ENCODE measurements at places on chromosomes 12 and 14.

DNA sequence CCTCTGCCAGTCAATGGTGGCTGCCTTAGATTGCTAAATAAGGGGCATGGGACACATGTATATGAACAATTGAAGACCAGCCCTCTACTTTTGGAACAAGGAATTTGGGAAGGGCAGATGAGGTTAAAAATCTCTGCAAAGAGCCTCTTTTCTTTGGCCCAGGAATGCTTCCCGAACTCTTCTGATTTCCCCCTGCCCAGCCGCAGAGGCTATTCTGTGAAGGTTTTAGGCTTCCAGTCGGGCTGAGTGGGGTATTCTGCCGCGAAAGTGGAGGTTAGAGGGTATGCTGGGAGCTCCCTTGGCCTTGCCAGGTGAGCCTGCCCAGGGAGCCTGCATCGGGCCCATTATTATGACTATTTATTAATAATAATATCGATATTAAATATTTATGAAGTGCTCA lies 1.2 kb downstream of the POU6F1 start:
- DNase-seq = no peak

GRCh38 chr12:107845226-107845979 lies 70.9 kb downstream of the ASCL4 start:
- no peak for DNase-seq

DNA sequence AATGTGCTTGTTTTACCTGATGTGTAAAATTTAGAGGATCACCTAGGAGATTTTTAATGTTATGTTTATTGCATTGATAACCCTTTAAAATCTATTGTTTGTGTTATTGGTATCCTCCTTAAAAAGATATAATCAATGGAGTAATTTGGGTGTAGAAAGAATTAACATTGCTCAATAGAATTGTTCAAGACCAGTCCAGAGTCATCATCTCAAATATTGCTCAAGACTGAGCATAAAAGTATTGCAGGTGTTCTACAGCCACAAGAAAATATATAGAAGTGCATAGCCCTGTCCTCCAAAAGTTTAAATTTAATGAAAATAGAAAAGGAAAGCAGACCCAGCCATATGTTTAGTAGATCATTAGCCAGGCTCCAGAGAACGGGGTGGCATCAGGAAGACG lies 102.5 kb upstream of the ARID2 start:
- no peak for DNase-seq

DNA sequence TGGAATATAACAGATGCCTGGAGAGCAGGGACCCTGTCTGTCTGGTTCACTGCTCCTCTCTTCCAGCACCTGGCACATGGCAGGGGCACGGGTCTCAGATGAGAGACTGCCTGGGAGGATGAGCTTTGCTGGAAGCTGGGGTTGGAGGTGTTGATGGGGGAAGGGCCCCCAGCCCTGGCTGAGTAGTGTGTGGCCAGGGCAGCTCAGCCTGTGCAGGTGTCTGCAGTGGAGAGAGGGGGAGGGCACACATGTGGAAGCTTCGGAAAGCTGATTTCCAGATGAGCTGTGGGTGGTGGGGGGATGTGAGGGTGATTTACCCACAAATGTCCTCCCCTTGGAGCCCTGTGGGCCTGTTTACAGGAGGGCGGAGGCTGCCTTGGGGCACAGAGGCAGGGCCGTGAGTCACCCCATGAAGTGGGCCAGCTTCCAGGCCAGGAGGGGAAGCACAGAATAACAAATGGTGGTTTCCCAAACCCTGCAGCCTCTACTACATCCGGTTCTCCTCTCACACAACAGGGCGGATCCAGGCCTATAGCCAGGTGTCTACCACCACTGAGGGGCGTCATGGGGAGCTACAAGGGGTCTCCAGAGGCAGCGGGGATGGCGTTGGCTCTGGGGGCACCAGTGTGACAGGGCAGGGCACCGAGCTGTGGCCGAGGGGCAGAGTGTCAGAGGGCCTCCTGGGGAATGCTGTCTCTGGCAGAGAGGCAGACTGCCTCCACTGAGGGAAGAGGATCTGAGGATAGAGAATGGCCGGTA lies 11.0 kb downstream of the KRT7 start:
- DNase-seq = peak; percentile 52

DNA sequence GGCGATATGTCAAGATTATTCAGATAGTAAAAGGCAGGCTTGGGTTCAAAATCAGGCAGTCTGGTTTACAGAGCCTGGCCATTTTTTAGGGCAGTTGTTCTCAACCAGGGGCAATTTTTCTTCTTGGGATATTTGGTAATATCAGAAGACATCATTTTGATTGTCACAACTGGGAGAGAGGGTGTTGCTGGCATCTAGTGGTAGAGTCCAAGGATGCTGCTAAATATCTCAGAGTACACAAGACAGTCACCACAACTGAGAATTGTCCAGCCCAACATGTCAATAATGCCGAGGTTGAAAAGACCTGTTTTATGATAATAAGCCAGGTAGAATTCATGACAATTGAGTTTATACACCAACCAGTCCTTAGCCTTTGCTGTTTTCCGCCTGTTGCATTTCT lies 733.9 kb downstream of the NRXN3 start:
- DNase-seq = no peak

Measured in NCI-H2029 treated with DMSO at 0.1 percent for 48 hours (cell line).